ENCODE measurements at places on chromosomes 2 and 18.

DNA sequence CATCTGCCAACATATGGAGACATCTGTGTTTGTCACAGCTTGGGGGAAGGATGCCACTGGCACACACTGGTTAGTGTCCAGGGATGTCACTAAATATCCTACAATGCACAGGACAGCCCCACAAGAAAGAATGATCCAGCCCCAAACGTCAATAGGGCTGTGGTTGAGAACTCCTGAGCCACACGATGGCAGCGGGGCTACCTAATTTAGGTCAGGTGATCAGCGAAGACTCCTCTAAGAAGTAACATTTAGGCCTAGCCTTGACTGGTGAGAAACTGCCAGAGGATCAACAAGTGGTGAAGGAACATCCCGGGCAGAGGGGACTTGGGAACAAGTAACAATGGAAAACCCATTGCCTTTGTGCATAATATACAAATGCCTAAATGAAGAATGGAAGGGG, 5.0 kb upstream of the TGIF1 start:
- no peak for DNase-seq

DNA sequence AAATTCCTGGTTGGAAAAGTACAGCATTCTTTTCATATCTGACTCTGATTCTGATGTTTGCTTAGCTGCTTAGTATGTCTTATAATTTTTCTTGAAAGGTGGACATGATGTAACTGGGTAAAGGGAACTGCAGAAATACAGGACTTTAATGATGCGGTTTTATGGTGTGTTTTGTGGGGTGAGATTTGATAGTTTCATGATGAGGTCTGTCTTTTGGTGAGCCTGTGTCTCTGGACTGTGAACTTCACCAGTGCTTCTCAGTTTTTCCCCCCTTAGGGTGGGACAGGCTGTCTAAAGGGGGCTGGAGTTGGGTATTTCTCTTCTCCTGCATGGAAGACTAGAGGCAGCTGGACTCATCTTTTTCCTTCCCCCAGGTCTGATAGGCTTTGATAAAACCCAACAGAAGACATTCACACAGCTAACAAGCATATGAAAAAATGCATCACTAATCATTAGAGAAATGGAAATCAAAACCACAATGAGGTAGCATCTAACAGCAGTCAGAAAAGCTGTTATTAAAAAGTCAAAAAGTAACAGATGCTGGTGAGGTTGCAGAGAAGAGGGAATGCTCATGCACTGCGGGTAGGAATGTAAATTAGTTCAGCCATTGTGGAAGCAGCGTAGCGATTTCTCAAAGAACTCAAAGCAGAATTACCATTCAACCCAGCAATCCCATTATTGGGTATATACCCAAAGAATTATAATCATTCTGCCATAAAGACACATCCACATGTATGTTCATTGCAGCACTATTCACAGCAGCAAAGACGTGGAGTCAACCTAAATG, 77.6 kb downstream of the EPC2 start:
- peak; percentile 41 for DNase-seq

DNA sequence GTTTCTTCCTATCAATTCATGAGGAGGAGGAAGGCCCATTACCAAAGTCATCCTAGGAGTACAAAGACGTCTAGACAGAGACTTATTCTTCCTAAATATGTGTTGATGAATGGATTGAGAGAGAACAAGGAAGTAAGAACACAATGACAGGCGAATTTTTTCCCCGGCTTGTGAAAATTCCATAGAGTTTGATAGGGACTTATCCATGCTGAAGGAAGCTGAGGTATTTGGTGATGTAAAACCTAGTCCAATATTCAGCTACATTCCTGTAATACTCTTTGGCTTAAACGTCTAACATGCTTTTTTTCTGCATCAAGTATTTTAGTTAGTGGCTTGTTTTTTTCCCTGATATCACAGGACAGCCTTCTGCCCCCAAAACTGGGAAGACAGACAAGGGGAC, 121.9 kb upstream of the MYT1L start:
- DNase-seq, result peak; percentile 28

GRCh38 chr2:226474131-226474530, 325.5 kb downstream of the IRS1 start:
- no peak for DNase-seq

GRCh38 chr18:64244571-64244970, 95.7 kb upstream of the LINC00305 start:
- DNase-seq, result no peak

DNA sequence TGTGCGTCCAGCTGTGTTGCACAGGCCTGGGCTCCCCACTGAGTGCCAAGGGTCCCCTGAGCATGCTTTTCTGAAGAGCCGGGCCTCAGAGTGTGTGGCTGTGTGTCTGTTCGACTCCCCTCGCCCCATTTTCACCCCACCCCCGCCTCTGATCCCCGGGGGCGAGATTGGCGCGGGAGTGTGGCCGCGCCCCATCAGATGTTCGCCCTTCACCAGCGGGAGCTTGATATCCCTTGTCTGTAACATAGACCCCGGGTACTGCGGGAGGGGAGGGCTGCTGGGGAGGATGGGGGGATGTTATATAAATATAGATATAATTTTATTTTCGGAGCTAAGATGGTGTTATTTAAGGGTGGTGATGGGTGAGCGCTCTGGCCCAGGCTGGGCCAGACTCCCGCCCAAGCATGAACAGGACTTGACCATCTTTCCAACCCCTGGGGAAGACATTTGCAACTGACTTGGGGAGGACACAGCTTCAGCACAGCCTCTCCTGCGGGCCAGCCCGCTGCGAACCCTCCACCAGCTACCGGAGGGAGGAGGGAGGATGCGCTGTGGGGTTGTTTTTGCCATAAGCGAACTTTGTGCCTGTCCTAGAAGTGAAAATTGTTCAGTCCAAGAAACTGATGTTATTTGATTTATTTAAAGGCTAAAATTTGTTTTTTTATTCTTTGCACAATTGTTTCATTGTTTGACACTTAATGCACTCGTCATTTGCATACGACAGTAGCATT, 1.5 kb downstream of the RHOB start:
- peak; percentile 12 for DNase-seq

- no peak for DNase-seq
Observed at GRCh38 chr2:98460573-98461497, 16.2 kb downstream of the INPP4A start.

- no peak for DNase-seq
Observed at GRCh38 chr2:165891345-165891744, 62.2 kb downstream of the TTC21B start.

DNA sequence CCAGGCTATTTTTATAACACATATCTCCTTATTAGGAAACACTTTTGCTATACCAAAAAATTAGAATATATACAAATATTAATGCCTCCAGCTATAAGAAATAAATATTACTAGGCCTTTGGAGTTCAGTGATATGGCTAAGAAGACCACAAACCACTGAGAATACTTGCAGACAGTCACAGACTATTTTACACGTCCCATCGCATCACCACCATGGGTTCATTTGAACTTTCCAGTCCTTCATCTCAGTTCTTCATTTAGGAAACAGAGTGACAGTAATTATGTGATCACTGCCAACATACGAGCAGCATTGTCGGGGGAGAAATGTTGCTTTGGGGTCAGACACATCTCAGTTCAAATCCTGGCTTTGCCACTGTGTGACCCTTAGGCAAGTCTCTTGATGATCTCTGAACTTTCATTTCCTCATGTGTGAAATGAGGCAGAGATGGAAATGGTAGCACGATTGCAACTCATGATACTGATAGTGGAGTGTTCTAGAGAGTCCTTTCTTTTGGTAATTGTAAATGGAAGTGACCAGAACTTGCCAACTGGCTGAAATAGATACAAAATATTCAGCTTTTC, 138.9 kb upstream of the NRP2 start:
- DNase-seq, result no peak

- peak; percentile 11 for DNase-seq
Observed at GRCh38 chr2:170122883-170123547, 54.9 kb upstream of the MYO3B start.

- DNase-seq, result no peak
Observed at GRCh38 chr2:20430035-20430434, 16.8 kb upstream of the RHOB start.

DNA sequence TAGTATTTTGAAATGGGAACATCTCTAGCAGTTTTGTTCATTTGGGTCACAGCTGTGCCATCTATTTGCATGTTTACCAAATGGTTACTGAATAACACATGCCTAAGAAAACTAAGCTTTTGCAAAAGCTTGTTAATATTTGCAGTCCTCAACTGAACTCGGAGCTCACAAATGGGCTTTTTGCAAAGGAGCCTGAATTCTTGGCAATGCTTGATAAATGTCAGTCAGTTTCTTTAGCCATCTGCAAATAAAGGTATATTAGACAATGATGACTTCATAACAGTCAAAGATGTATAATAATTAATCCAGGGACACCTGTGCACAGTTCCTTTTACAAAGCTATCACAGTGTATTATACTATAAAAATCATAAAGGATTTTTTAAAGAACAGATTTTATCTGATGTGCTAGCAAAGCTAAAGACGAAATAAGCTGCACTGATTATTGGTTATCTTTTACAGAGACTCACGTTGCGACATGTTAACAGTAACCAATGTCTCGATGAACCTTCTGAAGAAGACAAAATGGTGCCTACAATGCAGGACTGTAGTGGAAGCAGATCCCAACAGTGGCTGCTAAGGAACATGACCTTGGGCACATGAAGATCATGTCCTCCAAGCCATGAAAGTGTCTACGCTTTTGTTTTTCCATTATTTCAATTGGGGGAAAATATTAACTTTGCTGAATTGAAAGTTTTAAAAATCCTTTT, 248.4 kb upstream of the KCNJ3 start:
- no peak for DNase-seq

DNA sequence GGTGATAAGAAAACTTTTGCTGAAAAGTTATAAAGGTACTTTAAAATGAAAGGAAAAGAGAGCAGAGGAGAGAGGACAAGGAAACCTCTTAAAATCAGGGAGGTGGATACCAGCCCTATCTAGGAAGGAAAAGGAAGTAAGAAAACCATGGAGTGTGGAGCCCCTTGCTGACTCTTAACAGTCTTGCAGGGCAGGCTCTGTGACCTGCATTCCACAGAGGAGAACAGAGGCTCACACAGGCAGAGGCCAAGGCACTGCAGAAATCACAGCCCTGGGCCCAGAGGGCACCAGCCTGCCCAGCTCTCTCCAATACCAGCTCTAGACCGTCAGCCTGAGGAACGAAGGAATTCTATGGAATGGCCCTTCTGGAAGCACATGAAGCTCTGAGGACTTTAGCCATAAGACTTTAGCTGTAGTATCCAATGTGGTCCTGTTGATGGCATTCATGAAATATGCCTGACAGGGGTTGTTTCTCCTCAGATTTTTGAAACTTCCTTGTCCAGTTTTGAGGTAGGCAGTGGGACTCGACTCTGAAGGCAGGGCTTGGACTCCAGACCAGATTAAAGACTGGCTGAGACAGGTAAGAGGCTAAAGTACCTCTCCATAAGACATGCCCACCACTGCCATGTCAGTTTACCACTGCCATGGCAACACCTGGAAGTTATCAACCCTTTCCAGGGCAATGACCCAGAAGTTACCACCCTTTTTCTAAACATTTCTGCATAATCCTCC, 216.3 kb downstream of the ANAPC1 start:
- peak; percentile 74 for DNase-seq

DNA sequence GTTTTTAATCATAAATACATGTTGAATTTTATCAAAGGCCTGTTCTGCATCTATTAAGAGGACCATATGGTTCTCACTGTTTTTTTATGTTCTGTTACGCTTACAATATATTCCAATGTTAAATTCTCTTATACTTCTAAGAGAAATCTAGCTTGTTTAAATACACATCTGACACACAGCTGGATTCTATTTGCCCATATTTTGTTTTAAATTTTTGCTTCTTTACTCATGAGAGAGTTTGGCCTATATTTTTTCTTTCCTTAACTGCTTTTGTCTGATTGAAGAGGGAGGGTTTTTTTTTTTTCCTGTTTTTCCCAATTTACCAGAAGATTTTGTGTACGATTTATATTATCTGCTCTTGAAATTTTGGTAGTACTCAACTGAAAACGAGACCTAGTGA, 34.9 kb downstream of the RNF144A start:
- DNase-seq, result peak; percentile 62
